ENCODE measurements at places on chromosomes 11 and 22.

- no peak for DNase-seq
These were observed 17.1 kb downstream of the MAFF start for GRCh38 chr22:38218661-38219622.

GRCh38 chr11:110522471-110522870, 92.7 kb downstream of the FDX1 start:
- no peak for DNase-seq

GRCh38 chr11:122137078-122137793, 21.2 kb upstream of the BLID start:
- no peak for DNase-seq

- DNase-seq, result no peak
These were observed 84.3 kb downstream of the MSANTD4 start for GRCh38 chr11:105937738-105938137.

- no peak for DNase-seq
These were observed 12.3 kb downstream of the TMEM216 start for GRCh38 chr11:61404641-61405040.

DNA sequence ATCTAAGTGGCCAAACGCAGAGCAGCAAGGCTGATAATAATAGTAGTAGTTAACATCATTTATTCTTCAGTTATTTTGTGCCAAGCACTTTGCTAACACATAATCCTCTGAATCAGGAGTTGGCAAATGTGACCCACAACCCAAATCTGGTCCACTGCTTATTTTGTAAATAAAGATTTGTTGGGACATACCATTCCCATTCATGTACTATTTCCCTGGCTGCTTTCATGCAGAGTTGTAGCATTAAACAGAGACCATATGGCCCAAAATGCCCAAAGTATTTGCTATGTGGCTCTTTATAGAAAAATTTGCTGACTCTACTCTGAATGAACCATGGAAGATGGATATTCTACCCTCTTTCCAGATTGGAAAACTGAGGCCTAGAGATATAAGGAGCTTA, 50.3 kb downstream of the COMMD9 start:
- no peak for DNase-seq

GRCh38 chr11:44771252-44771734, 44.5 kb downstream of the TSPAN18 start:
- no peak for DNase-seq

DNA sequence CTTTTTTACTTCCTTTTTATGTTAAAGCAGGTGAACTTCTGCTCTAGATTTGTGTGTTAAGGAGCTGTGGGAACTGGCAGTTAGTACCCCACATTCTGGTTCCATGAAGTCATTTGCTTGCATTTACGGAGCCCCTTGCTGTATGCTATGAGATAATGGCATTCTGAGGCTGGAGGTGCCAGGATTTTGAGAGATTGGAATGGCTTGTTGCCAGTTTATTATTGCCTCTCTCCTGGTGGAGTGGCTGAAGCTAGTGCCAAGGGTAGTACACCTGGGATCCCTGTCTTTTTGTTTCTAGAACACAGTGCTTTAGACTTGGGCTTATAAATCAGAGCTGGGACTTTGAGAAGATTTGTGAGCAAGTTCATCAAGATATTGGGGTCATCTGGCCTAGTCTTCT, 73.8 kb downstream of the STIM1 start:
- no peak for DNase-seq

- no peak for DNase-seq
These were observed 171.7 kb downstream of the TTC28 start for GRCh38 chr22:28507896-28508295.

GRCh38 chr11:1889224-1889930, 2.3 kb downstream of the PRR33 start:
- DNase-seq, result no peak

DNA sequence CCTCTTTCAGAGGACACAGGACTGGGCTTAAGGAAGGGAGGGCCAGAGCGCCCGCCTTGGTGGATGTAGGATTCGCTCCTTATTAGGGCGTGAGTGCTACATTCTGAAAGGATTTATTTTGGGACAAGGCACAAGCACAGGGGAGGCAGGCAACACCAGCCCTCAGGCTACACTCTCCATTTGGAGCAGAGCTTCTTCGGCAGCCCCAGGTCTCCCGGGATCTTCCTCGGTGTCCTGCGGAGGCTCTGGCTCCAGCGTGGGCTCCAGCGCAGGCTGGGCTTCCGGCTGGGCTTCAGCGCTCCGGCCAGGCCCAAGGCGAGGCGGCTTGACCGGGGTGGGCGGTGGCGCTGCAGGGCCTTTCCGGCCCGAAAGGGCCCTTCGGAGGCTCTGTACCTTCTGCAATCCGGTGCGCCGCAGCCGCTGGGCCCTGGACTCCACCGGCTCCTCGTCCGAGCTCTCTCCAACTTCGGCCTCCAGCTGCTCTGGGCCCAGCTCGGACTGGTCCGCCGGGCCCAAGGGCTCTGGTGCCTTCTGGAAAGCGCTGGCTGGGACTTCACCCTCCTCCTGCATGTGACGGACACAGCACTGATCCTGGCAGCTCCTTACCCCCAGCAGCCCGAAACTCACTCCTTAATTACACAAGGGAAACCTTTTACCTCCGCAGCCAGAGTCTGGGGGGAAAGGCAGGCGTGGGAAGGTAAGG, 1.1 kb downstream of the CAVIN3 start:
- no peak for DNase-seq

GRCh38 chr11:1228921-1229451, 6.1 kb downstream of the MUC5B start:
- no peak for DNase-seq

DNA sequence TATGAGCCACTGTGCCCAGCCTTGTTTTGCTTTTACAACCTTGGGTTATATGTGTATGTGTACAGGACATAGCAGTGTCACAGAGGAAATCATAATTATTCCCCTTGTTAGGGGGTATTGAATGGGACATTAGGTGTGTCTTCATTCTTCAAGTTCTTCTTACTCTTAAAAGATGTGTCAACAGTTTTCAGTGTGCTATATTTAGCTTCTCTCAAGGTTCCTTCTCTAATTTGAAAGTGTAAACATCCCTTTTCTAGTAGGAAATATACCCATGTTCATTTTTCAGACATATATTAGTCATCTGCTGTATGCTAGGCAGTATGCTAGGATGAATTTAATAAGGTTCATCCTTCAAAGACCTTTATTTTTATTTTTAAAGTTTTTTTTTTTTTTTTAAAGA, 17.1 kb downstream of the PCF11 start:
- no peak for DNase-seq

- DNase-seq, result no peak
These were observed 38.0 kb downstream of the MRGPRD start for GRCh38 chr11:68942751-68943271.

GRCh38 chr22:20211997-20212753, 55.9 kb downstream of the RTN4R start:
- no peak for DNase-seq
